ENCODE measurements at places on chromosomes 1 and 21.

DNA sequence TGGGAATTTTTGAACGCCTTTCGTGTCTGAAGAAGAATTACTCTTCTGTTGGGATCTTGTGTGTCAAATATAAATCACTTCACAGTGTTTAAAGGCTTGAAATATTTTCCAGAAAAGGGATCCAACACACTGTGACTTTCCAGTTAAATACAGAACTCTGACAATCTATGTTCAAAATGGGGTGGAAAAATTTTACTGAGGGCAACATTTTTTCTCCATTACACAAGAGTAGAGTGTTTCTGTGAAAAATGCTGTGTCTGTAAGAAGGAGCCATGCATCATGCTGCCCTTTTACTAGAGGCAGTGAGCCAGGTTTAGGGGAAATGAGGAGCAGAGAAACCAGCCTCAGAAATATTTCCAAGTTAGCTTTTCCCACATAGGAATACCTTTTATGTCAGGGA lies 86.5 kb downstream of the VPS13D start:
- DNase-seq = no peak

DNA sequence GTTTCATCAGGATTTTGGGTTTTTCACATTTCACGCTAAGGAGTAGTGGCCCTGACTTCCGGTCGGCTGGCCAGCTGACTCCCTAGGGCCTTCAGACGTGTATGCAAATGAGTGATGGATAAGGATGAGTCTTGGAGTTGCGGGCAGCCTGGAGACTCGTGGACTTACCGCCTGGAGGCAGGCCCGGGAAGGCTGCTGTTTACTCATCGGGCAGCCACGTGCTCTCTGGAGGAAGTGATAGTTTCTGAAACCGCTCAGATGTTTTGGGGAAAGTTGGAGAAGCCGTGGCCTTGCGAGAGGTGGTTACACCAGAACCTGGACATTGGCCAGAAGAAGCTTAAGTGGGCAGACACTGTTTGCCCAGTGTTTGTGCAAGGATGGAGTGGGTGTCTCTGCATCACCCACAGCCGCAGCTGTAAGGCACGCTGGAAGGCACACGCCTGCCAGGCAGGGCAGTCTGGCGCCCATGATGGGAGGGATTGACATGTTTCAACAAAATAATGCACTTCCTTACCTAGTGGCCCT lies 23.1 kb upstream of the TNFRSF1B start:
- no peak for DNase-seq

DNA sequence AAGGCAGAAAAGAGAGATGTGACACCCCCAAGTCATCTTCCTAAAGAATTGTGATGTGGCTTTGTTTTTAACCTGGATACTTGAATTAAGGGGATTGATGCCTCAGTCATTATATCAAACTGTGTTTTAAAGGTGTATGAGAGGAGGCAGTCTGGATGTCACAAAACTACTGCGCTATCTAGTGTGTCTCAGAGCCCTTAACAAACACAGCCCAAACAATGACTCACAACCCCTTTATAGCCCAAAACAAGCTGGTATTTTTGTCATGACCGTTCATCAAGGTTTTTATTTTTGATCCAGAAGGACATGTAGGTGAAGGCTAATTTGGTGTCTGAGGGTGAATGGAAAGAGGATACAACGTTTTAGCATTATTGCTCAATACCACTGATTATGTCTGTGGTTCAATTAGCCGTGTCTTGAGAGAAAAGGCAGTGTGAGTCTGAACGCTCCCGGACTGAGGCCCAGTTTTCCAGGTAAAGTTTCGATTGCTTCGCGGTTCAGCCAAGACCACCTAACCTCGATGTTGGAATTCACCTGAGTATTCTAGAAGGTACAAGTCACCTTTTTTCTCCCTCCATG lies 71.6 kb downstream of the SGIP1 start:
- DNase-seq = no peak

DNA sequence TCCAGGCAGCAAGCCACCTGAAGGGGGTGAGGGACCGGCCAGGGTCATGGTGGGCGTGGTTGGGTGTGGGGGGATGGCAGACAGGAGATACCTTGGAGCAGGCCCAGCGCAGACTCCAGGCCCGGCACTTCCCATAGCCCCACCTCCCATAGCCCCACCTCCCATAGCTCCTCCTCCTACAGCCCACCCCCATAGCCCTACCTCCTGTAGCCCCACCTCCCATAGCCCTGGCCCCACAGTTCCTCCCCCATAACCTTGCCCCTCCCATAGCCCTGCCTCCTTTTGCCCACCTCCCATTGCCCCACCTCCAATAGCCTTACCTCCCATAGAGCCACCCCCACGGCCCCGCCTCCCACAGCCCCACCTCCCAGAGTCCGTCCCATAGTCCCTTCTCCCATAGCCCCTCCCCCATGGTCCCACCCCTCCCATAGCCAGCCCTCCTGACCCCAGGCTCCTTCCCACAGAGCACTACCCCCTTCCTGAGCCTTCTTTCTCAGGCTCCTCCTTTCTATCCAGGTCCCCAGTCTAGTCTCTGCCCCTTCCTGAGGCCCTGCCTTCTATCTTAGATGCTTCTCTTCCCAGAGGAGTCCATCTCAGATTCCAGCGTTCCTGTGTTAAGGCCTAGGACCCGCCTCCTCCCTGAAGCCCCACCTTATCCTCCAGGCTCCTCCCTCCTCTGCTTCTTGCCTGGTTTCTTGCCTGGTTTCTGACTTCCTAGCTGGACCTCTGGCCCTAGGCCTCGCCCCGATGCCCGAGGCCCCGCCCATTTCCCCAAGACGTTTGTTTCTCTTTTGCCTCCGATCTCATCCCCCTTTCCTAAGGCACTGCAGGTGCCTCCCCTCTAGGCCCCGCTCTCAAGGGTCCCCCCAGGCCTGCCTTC lies 46.8 kb downstream of the PTPRU start:
- no peak for DNase-seq

DNA sequence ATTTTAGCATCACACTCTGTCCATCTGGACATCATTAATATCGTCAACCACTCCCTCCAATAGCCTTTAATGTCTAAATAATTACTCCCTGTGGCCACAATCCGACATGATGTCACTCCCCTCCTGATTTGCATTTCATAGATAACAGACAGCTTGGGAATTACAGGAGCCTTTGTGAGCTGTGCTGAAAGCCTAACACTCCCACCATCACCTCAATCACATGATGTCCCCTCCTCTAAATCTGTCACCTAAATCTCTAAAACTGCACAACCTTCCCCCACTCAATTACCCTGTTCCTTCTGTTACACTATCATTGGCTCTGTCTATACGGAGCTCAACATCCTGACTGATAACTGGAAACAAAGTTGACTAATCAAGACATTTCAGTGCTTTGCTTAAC lies 14.3 kb downstream of the NHLH2 start:
- no peak for DNase-seq

- DNase-seq = no peak
Measured at GRCh38 chr1:162316187-162316586, 60.5 kb downstream of the SPATA46 start.

GRCh38 chr1:10767282-10767681 lies 29.2 kb downstream of the CASZ1 start:
- DNase-seq = no peak

GRCh38 chr1:8905582-8906191 lies 27.2 kb upstream of the ENO1 start:
- DNase-seq = no peak

DNA sequence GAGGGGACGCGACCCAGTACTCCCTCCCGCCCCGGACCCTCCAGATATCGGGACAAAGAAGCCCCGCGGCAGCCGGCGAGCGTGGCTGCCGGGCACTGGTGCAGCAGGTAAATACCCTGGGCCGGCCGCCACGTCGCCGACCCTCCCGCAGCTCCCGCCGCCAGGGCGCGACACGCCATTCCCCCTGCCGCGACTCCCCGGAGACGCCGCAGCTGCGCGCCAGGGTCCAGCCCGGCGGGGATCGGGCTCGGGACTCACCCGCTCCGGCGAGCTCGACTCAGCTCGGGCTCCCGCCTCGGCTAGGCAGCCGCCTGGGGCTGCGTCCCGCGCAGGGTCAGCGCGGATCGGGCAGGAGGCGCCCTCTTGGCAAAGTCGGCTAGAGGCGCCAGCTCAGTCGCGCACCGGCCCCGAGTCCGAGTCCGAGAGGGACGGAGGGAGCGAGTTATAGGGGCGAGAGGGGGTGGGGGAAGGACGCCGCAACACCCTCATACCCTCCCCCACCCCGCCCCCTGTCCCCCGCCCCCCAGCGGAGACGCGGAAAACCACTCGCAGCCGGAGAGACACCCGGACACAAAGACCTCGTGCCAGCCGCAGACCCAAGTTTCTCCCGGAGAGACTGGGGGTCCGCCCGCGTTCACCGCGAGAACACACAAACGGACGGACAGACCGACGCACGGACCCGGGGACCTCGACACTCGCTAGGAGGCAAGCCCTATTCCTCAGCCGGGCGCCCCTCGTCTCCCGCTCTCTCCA lies 985 bp downstream of the SYT6 start:
- peak; percentile 7 for DNase-seq

DNA sequence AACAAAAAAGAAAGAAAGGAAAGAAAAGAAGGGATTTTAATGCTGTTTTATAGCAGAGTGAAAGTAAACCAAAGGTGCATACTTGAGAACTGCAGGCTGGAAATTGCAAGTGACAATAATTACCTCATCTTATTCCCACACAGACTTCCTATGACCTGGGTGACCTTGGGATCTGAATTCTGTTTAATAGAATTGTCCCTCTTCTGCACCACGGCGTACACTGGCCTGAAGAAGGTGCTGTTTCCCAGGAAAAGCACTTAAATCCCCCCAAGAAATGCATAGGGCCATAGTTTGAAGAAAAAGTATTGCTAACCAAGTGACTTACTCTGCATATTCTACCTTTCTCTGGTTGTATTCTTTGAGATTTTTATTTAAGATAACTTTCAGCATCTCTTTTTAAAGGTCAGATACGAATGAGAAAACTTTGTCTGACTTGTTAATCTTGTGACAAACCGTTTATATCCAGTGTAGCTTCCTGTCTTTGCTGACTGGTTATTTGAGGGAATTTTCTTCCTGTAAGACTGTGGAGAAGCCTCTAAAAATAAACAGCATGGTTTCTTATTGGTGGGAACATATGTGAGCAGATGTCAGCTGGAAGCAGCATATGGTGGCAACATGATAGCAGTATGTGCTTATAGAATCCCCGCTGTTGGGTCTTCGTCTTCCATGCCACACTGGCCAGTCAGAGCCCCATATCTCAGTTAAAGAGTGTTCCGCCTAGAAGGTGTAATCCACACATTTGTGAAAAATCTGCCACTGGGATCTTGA lies 16.3 kb downstream of the TGFB2 start:
- DNase-seq = peak; percentile 46

DNA sequence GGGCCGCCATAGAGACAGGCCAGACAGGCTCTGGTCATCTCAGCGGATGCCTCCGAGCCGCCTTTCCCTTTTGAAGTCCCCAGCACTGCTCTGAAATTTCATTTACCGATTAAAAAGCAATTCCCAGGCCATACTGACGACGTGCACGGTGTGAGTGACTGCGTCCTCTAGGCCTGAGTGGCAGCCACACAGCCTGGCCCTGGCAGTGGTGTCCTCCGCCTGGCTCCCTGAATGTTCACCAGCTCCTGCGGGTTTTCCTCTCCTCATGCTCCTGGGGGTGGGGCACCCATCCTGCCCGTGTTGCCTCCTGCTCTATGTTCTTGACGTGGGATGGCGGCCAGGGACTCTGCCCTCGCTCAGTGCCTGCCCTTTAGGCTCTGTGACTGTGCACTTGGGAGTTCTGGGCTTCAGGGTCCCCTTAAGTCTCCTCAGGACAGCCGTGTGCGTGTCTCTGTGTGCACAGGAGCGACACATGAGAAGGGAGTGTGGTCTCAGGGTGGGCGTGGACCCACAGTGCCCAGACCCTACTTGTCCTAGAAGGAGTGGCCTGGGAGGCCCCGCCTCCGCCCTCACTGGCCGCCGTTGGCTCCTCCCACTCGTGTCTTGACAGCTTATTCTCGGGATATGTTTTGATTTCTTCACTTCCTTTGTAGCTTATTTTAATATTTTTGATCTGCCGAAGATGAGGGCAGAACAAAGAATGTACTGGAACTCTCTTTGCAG lies 3.6 kb downstream of the SKI start:
- no peak for DNase-seq

GRCh38 chr1:112698366-112699310 lies 8.3 kb downstream of the RHOC start:
- no peak for DNase-seq

DNA sequence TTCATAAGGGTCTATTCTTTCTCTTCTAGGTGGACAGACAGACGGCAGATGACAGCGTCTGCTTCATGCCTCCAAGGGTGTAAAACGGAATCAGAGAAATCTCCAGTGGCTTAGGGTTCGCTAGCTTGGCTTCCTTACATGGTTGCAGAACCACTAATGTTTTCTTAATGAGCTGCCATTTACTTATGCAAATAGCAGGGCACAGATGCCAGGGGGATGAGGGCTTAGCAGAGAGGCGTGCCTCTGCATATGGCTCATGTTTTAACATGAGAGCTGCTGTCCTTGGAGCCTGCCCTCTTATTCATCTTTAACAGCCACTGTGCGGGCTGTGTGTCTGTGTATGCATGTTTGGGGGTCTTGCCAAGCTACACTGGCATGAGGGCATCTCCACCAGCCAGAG lies 119.6 kb downstream of the IER5 start:
- no peak for DNase-seq

- DNase-seq = no peak
Measured at GRCh38 chr1:152997901-152998300, 3.6 kb upstream of the SPRR3 start.

DNA sequence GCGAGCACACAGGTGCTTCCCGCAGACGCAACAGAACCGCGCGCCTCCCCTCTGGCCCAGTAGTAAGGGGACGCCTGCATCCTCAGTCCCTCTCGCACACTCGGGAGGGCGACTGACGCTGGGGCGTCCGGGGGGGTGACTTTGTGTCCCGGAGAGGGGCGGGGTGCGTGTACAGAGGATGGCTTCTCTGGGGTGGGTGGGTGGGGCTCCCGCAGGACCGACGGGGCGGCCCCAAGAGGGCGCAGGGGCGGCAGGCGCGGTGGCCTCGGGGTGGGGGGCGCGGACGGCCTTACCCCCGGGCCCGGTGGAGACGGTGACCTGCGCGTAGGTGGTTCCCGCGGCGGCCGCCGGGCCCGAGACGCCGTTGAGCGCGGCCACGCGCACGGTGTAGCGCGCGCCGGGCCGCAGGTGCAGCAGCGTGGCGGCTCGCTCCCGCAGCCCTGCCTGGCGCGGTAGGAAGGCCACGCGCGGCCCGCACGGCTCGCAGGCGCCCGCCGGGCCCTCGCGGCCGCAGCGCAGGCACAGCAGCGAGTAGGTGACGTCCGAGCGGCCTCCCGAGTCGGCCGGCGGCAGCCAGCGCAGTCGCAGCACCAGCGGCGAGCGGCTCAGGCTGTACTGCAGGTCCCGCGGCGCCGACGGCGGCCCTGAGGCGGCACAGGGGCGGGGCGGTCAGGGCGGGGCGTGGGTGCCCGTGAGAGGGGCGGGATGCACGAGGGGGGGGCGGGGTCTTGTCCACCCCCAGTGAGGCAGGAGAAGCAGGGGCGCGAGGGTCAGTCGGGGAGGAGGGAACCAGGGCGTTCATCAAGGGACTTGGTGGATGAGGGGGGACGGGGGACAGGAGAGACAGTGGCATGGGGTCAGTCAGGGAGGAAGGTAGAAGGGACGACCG lies 12.1 kb downstream of the EPHA10 start:
- DNase-seq = peak; percentile 31

- no peak for DNase-seq
Measured at GRCh38 chr1:7454052-7454815, 316.9 kb upstream of the VAMP3 start.
